Upper lobe of left lung (tissue), 6 donors: ENCODE measurements at places on chromosomes 3 and 15. TPM values are rescaled to one million over a fixed set of nuclear protein-coding genes. Genes with fewer than 3 reads are reported as not detected.

DNA sequence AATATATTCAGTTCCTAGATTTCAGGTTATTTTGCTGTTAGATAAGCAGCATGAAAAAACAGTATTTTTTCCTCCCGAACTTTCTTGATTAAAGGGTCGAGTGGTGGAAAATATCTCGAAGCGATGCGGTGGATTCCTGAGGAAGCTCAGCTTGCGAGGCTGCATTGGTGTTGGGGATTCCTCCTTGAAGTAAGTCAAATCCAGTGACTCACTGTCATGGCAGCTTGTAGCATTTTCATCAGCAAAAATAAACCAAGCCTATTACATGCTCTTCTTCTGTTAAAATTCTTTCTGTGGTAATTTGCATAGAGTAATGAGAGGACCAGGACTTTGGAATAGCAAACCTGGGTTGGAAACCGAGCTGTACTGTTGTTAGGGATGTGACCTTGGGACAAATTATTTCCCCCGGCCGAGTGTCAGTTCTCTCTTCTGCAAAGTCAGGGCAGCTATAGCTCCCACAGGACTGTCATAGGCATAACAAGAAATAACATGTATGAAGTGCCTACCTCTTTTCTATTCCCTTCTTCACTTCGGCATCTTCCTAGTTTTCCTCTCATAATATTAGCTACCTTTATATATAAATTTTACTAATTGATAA is 75.6 kb downstream of the UBP1 start:
- H3K27me3 ChIP-seq = no peaks in the 10 kb centered on the region
- no peak overlapping the region for H3K27ac ChIP-seq
- DNase-seq = no peak
- no peaks in the 10 kb centered on the region for H3K4me1 ChIP-seq
- no peak overlapping the region for H3K4me3 ChIP-seq
- no peaks in the 10 kb centered on the region for H3K36me3 ChIP-seq

DNA sequence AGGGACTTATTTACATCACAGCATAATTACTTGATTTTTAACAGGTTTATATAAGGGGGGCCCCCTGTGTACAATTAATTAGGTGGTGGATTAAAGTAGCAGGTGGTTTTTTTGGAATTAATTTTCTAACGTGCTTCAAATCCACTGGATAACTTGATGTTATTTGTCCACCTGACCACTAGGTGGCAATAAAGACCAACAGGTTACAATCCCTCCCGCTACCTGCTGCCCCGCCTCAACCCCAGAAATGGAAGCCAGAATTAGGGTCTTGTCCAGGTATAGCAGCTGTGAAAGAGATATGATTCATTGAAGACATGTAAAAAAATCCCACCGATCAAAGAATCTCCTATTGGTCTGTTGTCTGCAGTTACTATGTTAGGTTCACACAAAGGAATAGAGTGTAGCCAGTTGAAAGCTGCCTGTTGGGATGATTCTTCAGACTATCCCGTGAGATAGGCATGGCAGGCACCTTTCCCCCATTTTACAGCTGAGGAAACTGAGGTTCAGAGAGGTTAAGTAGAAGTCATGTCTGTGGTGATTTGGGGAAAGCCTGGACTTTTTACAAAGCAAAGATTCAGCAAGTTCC is 44.0 kb downstream of the MFSD1 start:
- no peak overlapping the region for H3K27ac ChIP-seq
- no peaks in the 10 kb centered on the region for H3K4me1 ChIP-seq
- H3K36me3 ChIP-seq = no peaks in the 10 kb centered on the region
- DNase-seq = no peak
- no peak overlapping the region for H3K4me3 ChIP-seq

DNA sequence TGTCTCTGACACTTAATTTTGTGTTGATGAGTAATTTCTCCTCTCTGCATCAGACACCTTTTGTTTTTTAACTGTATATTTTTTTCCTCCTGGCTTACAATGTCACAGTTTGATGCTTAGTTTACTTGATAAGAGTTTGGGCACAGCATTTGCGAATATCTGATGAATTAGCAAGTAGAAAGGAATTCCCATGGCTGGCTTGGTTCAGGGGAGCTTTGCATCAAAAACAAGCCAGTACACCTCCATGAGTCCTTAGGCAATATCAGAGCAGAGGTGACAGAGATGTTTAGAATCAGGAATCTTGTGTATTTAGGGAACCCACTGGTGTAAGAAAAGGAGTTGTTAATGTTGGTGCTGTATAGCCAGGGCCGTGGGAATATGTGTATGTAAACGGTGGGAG is 9.3 kb downstream of the ARHGEF26 start:
- H3K36me3 ChIP-seq = no peaks in the 10 kb centered on the region
- H3K27ac ChIP-seq = no peak overlapping the region
- no peaks in the 10 kb centered on the region for H3K4me1 ChIP-seq
- H3K4me3 ChIP-seq = no peak overlapping the region

- DNase-seq = no peak
- H3K4me3 ChIP-seq = no peak overlapping the region
- no peaks in the 10 kb centered on the region for H3K36me3 ChIP-seq
Observed at GRCh38 chr3:69856965-69857705, 117.9 kb downstream of the MITF start.

DNA sequence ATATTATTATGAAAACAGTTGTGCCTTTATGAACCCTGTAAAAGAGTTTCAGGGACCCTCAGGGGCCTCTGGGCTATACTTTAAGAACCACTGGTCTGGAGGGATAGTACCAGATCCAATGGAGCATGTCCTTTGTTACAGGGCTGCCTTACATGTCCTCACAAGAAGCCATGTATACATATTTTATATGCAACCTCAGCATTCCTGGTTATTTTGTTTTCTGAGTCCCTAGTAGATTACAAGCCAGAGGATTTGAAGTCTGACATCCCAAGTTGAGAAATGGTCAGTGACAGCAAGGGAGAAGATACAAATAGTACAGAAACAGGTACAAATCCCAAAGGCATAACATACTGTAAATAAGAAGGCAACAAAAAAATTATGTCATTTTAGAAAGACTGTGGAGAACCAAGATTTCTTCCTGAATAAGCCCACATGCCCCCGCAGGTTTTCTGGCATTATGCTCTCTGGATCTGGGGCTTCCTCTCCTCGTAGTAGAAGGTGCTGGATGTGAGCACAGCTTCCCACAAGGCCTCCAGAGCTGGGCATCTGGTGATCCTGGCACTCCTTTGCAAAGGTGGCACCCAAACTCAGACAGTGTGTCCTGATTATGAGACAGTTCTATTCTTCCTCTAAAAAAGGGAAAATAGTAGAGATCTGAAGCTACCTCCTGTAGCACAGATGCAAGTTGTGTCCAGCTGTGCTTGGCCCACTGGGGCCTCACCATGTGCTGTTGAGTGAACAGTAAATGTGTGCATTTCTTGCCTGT is 114.0 kb downstream of the NR1D2 start:
- no peaks in the 10 kb centered on the region for H3K4me1 ChIP-seq
- no peaks in the 10 kb centered on the region for H3K27me3 ChIP-seq
- H3K4me3 ChIP-seq = no peak overlapping the region
- H3K27ac ChIP-seq = peak overlapping the region; percentile 65
- no peaks in the 10 kb centered on the region for H3K36me3 ChIP-seq

GRCh38 chr15:81054236-81054635 is 53.5 kb downstream of the TLNRD1 start:
- no peaks in the 10 kb centered on the region for H3K27me3 ChIP-seq
- no peak for DNase-seq
- H3K36me3 ChIP-seq = no peaks in the 10 kb centered on the region
- H3K4me3 ChIP-seq = no peak overlapping the region
- no peaks in the 10 kb centered on the region for H3K4me1 ChIP-seq
- no peak overlapping the region for H3K27ac ChIP-seq

The ST6GAL1 gene
- total RNA-seq = 72.6 TPM

The GP5 gene
- total RNA-seq = 1.1 TPM

The SERINC4 gene
- total RNA-seq = not detected

The GADL1 gene
- total RNA-seq = not detected
